ENCODE measurements at places on chromosomes 7 and 10. TPM values are rescaled to one million over a fixed set of nuclear protein-coding genes. Genes with fewer than 3 reads are reported as not detected.

- peak; percentile 91 for DNase-seq
- peaks cover 8% of the 10 kb centered on the region for H3K4me1 ChIP-seq
- H3K27ac ChIP-seq = no peak overlapping the region
- H3K36me3 ChIP-seq = no peaks in the 10 kb centered on the region
These were observed 98.3 kb downstream of the TMEM130 start for GRCh38 chr7:98771519-98771918.

Gene TMEM213
- not detected for total RNA-seq

- H3K27ac ChIP-seq = no peak overlapping the region
- no peak for DNase-seq
- H3K36me3 ChIP-seq = no peaks in the 10 kb centered on the region
These were observed 94.5 kb downstream of the ZNF33B start for GRCh38 chr10:42543840-42544372.

- peaks cover 56% of the 10 kb centered on the region for H3K4me1 ChIP-seq
- peak within 1 kb of the TSS; percentile 88 for H3K27ac ChIP-seq
- H3K36me3 ChIP-seq = peaks cover 9% of the 10 kb centered on the region
- H3K4me3 ChIP-seq = peak within 1 kb of the TSS; percentile 96
- DNase-seq = peak; percentile 99
These were observed at the start of gene CAV1 for GRCh38 chr7:116524609-116525297. TSS of gene CAV1 (plus strand) at chr7:116525036. CDS start at chr7:116525063, 27 bp downstream.

GRCh38 chr10:35940141-35941041 is 298.3 kb upstream of the FZD8 start:
- no peak overlapping the region for H3K4me3 ChIP-seq
- no peaks in the 10 kb centered on the region for H3K4me1 ChIP-seq
- no peak overlapping the region for H3K27ac ChIP-seq
- H3K27me3 ChIP-seq = no peaks in the 10 kb centered on the region

- no peak overlapping the region for H3K27ac ChIP-seq
- no peaks in the 10 kb centered on the region for H3K36me3 ChIP-seq
- no peaks in the 10 kb centered on the region for H3K27me3 ChIP-seq
- H3K4me3 ChIP-seq = no peak overlapping the region
- DNase-seq = no peak
These were observed 137.8 kb downstream of the CHRM2 start for GRCh38 chr7:137006293-137006692.

All from osteoblast (primary cell).